ENCODE measurements at places on chromosomes 1 and 21.

DNA sequence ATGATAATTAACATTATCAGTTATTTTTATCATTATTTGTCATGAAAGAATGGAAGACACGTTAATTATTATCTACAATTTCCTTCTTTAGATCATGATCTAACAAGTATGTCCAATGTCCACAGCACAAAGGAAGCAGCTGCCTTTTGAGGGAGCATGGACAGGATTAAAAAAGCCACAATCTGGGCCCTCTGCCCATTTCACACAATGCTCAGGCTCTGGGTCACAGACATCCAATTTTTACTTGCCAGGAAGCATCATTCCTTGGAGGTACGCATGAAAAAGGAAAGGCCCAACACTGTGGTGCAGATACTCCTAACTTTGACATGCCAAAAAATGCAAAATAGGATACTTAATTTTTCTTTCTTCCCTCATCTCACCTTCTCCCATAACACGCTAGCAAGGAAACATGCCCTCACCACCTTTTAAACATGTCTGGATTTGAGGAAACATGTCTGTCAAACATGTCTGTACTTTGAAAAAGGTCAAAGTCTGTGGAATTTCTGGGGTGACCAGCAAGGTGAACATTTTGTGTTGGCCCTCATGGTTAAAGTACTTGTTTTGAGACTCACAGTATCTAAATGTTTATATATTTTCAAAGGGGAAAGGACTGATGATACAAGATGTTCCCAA is 40.0 kb downstream of the GADD45A start:
- no peak for DNase-seq

DNA sequence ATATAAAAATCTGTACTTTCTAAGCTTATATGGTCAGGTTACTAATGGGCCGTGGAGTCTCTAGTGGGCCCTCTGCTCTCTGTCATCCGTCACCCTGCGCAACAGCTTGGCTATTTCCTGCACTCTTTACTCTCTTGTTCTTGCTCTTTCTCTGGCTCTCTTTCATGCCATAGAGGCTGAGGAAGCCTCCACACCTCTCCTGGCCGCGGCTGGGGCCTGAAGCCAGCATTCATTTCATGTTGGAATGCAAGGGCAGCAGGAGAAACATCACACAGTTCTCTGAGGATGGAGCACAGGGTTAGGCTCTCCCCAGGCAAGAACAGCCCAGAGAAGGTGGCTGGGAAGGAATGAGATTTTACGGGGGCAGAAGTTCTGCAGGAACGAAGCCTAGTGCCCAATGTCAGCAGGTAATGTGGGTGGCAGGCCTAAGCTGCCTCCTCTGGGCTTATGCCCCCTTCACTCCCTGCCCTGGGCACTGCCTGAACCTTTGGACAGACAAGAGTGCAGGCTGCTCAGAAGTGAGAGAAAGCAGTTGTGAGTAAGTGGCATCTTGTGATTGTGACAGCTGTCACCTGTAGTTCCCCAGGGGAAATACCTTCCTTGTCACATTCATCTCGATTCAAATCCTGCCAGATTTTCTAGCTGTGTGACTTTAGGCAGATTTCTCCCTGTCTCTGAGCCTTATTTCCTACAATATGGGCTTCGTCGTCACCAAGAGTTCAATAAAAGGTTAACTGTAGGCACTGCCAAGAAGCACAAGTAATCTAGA is 3.6 kb upstream of the FHAD1 start:
- DNase-seq = peak; percentile 14

DNA sequence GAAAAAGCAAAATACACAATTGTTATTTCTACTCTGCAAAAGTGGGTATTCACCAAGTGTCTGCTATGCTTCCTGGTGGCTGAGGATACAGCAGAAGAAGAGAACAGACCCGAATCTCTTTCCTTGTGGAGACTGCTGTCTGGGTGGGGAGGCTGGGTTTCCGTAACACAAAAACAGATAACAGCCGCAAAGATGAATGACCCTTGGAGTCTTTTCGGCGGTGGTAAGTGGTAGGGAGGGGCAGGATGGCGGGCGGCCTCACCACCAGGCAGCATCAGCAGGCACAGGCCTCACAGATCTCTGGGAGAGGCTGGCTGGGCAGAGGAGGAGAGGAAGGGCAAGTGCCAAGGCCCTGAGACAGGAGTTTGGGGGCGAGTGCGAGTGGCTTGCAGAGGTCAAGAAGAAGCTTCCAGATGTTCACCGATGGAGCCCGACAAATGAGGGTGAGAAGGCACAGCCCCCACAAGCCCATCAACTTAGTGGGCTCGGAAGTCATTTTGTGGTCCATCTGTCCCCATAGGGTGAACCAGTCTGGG is 164.2 kb downstream of the RHOU start:
- no peak for DNase-seq

DNA sequence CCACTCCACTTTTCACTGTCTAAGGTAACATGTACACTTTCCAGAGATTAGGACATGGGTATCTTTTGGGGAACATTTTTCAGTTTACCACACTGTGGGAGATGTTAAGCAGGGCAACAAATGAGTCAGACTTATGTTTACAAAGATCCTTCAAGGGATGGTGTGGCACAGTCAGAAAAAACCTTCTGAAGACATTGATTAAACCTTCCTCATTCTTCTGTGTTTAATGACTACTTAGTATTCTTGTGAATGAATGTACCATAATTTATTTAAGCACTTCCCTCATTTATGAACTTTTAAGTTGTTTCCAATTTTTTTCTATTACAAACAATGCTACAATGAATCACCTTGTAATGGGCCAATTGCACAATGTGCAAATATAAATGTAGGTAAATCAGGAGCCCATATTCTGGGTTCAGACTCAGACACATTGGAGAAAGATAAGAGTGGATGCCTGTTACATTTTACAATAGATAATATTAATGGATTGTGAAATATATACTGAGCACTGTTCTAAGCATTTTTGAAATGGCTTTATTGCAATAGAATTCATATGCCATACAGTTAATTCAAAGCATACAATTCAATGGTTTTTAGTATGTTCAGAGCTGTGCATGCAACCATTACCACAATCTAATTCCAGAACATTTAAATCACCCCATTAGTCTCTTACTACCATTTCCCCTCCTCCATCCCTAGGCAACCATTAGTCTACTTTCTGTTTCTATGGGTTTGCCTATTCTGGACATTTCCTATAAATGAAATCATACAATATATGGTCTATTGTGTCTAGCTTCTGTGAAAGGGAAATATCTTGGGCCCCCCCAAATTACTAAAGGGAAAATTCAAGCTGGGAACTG is 1.9 kb upstream of the SFT2D2 start:
- DNase-seq = no peak

GRCh38 chr21:17650292-17650691 is 37.6 kb upstream of the BTG3 start:
- DNase-seq = no peak

- no peak for DNase-seq
Observed at GRCh38 chr1:16189921-16190621, 22.4 kb downstream of the ARHGEF19 start.

DNA sequence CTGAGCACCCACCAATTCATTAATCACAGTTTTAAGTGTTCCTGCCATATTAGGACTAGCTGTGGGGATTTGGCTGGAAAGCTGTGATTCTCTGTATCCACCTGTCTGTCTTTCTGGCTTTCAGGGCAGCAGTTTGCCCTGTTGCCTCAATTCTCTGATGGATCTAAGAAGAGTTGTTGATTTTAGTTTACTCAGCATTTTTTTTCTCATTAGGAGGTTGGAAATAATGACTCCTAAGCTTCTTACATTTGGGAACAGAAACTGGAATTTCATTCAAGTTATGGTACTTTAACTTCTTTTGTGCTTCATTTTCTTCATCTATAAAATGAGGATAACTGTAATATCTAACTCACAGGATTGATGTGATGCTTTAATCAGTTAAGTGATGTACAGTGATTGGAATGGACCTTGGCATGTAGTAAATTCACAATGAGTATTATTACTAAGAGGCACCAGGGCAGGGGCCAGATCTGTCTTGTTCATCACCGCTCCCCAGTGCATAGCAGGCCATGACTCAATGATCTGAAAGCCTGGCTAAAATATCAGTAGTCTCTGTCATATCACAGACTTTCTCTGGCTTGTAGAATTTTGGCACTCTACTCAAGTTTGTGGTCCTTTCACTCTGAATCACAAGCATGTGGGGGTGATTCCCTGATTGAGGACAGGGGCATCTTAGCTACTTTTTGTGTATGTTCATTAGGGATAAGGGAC is 51.4 kb upstream of the GREM2 start:
- DNase-seq = no peak

DNA sequence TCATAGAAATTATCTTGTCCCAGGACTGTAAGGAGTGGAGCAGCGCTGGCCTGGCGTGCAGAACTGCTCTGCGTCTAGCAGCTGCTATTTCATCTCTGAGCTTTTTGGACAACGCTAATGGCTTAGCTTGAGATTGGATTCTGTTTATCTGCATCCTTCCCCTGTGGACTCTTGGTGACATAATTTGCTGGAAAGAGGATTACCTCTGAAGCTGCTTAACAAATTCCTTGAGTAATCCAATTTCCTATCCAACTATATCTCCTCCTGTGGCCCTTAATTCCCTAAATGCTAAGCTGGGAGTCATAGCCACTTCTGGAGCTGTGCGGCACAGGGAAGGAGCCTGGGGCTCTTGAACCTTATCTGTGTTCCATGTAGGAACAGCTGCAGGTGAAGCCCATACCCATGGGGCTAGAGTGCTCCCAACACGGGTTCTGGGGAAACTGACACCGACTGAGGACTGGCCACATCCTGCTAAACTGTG is 43.2 kb downstream of the IL6R start:
- DNase-seq = peak; percentile 90

GRCh38 chr1:32806910-32807523 is 10.1 kb downstream of the YARS1 start:
- DNase-seq = no peak
